ENCODE measurements at places on chromosomes 7 and 10.

DNA sequence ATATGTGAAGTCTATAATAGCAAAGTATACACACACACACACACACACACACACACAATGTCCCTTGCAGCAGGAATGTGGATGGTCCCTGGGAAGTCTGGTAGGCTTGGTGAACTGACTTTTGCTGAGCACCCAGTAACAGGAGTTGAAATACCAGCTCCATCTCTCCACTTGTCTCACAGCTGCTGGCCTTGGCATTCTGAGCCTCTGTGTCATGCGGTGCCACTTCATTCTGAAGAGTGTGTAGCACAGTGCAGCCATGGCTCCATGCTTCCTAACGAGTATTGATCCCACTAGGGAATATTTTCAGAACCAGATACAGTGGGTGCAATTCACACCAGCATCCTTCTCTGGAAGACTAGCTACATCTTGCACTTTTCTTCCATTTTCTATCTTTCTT, 192.4 kb downstream of the ADARB2 start:
- peak; percentile 47 for DNase-seq

DNA sequence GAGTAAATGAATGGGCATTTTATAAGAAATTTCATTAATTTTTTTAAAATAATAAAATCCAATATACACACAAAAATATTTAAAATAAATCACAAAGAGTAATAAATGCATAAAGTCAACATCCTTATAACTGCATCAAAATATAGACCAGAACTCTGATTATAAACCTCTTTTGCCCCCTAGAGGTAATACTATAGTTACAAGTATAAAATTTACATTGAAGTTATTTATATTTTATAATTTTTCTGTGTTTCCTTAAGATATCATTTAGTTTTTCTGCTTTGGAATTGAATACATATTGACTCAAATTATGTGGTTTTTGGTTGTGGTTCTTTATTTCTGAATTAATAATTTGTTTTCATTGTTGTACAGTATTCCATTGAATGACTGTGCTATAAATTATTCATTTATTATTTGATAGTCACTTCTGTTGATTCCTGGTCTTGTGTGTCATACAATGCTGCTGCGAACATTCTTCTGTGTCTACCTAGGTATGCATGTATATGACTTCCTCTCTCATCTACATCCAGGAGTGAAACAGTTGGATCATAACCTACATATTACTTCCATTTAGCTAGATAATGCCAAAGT, 673.6 kb downstream of the IPMK start:
- no peak for DNase-seq

GRCh38 chr7:25850216-25850615, 301.8 kb upstream of the NFE2L3 start:
- DNase-seq = no peak

DNA sequence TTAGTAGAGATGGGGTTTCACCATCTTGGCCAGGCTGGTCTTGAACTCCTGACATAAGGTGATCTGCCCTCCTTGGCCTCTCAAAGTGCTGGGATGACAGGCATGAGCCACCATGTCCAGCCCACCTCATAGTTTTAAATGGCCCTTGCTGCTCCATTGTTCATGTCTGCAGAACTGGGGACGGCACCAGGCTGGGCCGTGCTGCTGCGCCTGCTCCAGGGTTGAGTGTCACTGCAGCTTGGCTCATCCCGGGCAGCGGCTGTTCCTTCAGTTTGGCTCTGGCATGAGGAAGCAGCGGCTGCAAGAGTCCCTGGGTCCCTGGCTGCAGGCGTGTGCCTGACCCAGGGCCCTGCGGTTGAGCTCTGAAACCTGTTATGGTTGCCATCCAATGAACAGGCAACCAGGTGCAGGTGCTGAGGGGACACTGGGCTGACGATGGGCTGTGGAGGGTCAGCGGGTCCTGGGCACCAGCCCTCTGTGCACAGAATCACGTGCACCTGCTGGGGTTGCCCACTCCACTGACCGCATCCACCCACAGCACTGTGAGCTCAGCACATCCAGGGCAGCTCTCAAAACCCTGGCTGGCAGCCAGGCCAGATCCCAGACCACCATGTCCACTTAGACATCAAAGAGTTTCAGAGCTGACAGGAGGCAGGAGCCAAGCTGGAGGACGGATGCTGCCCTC, 70.2 kb upstream of the PPP2R2D start:
- DNase-seq = no peak

DNA sequence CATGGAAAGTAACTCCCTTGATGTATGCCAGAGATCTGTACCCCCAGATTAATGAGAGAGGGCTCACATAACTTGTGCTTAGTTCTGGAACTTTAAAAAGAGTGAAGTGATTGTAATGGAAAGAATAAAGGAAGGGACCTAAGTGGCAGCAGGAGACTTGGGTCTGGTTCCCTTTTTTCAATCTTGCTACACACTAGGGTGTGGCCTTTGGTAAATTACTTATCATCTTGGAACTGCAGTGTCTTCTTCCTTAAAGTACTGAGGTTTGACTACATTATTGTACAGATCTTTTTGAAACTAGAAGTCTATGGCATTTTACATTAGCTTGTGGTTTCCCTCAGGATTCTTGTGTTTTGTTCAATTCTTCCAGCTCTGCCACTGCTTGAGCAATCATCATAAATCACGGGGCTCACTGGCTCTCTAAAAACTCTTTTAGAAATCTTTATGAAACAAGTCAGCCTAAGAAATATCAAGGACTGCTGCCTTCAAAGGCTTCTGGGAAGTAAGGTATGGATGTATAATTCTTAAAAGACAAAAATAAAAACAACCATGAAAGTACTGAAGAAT, 22.5 kb upstream of the CHRM2 start:
- DNase-seq = no peak

DNA sequence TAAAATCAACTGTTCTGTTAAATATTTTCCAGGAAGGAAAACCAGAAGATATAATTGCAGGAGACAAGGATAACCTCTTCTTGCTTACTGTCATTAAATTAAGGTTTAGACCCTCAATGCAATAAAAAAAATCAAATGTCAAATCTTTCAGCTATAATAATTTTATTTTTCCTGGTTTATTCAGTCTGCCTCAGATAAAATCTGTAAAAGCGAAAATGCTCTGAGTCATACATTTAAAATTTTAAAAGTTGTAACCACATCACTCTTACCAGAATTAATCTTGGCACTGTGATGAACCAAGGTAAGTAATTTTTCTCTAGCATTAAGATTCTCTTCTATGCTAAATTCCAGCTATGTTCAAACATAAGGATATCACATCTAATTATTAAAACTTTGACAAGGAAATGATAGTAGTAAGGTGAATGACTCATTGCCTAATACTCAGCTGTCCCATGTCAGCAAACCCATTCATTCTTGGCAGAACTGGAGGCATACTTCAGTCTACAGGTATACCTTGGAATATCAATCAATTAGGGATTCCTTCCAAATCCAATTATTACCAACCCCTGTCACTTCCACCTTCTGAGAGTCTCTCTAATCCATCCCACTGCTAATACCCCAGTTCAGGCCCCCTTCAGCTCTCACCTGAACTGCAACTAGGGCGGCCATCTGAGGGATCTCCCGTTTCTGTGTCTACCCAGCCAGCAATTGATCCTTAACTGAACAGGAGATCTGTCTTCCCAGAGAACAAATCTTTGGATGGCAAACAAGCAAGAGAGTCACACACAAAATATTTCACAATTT, 434.1 kb downstream of the GRM8 start:
- no peak for DNase-seq

DNA sequence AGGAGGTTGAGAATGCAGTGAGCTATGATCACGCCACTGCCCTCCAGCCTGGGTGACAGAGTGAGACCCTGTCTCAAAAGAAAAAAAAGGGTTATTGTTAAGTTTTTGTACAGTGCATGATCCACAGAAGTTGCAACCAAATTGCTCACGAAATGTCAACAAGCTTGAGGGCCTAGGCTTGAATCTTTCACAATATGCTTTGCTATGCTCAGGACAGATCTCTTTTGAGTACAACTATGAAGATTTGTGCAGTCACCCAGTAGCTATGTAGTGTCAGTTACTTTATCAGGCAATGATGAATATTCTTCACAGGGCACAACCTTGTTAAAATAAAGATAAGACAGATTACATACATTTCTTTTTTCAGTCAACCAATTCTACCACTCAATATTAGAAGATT, 109.2 kb downstream of the PRTFDC1 start:
- no peak for DNase-seq

GRCh38 chr10:93993782-93994437, at the start of gene PLCE1:
Gene PLCE1, plus strand, starts transcription at chr10:93993931. Its CDS starts 37,116 bp downstream, at chr10:94031047.
- peak; percentile 34 for DNase-seq

GRCh38 chr10:70575486-70575873, 27.1 kb downstream of the PRF1 start:
- DNase-seq = no peak

- DNase-seq = no peak
Observed at GRCh38 chr7:48179496-48180030, 8.3 kb downstream of the ABCA13 start.

DNA sequence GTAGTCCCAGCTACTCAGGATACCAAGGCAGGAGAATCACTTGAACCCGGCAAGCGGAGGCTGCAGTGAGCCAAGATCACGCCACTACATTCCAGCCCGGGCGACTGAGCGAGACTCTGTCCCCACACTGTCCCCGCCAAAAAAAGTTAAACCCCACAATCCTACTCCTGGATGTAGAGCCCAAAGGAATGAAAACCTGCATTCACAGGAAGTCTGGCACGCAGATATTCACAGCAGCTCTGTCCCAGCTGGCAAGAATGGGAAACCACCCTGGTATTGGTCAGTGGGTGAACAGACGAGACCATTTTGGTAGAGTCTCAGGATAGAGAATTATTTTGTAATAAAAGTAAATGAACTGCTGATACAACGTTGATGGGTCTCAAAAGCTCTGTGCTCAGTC, 225.2 kb downstream of the MAD1L1 start:
- DNase-seq = no peak

GRCh38 chr7:84196084-84196503, 1.5 kb upstream of the SEMA3A start:
- DNase-seq = no peak

DNA sequence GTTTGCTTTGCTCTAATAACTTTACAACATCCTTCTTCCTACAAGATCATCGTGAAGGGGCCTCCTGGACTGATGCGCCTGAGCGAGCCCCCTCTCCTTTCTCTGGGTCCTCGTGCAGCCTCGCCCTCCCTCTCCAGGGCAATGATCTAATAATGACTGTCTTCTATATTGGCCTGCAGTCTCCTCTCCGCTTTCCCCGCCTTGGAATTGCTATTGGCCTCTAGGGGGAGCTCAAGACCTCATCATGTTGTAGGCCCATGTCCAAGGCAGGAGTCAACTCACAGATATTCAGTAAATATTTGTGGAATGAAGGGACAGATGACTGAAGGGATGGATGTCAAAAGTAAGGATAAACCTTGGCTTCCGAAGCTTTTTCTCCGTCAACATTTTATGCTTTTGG, 1180.3 kb downstream of the TYW1 start:
- peak; percentile 52 for DNase-seq

DNA sequence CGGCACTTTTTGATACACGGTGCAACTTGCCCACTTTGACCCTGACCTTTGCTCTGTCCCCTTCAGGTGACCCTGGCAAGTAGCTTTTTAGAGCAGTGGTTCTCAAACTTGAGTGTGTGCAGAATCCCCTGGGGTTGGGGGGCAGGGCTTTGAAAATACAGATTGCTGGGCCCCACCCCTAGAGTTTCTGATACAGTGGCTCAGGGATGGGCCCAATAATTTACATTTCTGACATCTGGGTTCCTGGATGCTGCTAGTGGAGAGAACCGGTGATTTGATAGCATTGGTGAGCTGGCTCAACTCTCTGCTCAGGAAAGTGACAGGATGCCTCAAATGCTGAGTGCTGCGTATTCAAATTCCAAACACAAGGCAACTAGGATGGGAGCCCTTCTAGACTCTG, 537.8 kb upstream of the GALNT17 start:
- DNase-seq = no peak

GRCh38 chr10:58982470-58983239, 193.8 kb upstream of the PHYHIPL start:
- no peak for DNase-seq

DNA sequence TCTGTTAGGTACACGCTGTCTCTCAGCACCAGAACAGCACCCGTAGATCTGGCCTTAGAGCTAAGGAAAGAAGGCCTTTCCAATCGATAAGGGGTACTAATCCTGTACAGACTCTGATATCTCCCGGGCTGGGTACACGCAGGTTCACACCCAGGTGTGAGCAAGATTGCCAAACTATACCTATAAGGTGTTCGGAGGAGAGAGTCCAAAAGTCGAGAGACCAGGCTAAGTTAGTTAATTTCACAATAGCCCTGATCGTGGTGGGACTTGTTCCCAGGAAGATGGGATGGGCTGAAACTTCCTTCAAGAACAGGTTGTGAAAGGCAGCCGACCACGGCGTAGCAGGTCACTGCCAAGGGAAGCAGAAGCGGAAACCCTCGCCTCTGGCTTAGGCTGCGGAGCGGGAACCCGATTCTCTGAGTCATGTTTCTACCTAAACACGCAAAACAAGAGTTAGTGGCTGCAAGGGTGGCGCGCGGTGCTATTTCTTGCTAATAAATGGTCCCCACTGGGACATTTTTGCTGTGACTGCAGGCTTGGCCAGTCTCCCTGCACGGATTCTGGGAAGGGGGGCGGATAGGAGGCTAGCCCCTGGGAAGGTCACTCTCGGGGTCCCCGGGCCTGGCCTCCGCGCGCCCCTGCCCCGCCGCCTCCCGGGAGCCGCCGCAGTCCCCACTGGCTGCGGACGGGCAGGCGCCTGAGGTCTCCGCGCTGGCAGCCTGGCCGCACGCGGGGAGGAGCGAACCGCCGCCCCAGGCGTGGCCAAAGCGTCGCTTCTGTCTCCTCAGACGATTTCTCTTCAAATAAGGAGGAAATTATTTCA, 75.4 kb upstream of the PDSS1 start:
- DNase-seq = no peak

DNA sequence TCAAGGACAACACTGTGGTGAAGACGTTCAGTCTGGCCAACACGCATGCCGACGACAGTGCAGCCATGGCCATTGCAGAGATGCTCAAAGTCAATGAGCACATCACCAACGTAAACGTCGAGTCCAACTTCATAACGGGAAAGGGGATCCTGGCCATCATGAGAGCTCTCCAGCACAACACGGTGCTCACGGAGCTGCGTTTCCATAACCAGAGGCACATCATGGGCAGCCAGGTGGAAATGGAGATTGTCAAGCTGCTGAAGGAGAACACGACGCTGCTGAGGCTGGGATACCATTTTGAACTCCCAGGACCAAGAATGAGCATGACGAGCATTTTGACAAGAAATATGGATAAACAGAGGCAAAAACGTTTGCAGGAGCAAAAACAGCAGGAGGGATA, 6.6 kb downstream of the LMOD2 start:
- no peak for DNase-seq

DNA sequence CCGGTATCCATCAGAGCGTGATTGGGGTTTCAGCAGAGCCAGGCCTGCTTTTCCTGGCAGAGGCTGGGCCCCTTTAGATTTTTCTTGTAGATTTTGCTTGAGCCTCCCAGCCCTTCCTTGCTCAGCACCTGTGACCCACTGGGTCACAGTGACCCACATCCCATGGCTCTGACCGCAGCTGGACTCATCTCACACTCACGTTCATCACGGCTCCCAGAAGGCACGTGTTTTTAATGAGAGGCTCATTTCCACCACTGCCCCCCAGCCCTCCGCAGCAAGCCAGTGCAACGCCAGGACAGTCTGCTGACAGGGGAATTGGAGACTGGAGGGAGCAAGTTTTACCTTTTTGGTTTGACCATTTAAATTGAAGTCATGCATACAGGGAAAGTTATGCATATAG, 155.7 kb downstream of the CUX1 start:
- DNase-seq = no peak

- no peak for DNase-seq
Observed at GRCh38 chr10:118851062-118852035, 96.6 kb upstream of the CACUL1 start.
